ENCODE measurements at places on chromosomes 6 and 20. TPM values are rescaled to one million over a fixed set of nuclear protein-coding genes. Genes with fewer than 3 reads are reported as not detected.

LINC00237 gene
- total RNA-seq = not detected

PNLDC1 gene
- not detected for total RNA-seq

LZTS3 gene
- 3.2 TPM for total RNA-seq

RCAN2 gene
- 0.43 TPM for total RNA-seq

SLC22A2 gene
- total RNA-seq = 0.02 TPM

C20orf204 gene
- 3.0 TPM for total RNA-seq

MAP3K7 gene
- total RNA-seq = 54.4 TPM

NUDT3 gene
- 13.2 TPM for total RNA-seq

TRIM40 gene
- total RNA-seq = not detected

NKAIN2 gene
- total RNA-seq = not detected

CTCFL gene
- not detected for total RNA-seq

SYCP2 gene
- not detected for total RNA-seq

PSORS1C1 gene
- 0.48 TPM for total RNA-seq

UST gene
- 28.9 TPM for total RNA-seq

RNF217 gene
- 16.0 TPM for total RNA-seq

CPXM1 gene
- total RNA-seq = 0.12 TPM

ZBTB46 gene
- total RNA-seq = 4.0 TPM

CST7 gene
- total RNA-seq = not detected

GRCh38 chr6:150685860-150686259 lies 86.2 kb downstream of the PLEKHG1 start:
- peak; percentile 79 for DNase-seq

GRCh38 chr6:4102687-4103244 lies 23.8 kb upstream of the FAM217A start:
- DNase-seq = peak; percentile 48

GRCh38 chr6:150565945-150566344 lies 33.7 kb upstream of the PLEKHG1 start:
- DNase-seq = no peak

DNA sequence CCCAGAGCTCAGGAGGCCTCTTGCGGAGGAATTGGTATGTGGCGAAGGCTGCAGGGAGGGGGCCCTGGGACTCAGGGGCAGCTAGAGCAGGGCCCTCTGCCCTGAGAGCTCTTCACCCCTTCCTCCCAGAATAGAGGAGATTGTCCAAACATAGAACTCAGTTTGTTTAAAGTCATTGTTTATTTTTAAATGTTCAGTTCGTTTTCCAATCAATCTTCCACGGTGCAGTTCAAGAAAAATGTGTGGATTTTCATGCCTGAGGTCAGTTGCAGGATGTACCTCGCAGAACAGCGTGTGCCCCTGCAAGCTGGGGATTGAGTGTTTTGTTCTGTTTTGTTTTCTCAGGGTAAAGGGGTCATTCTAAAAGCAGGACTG lies 37.2 kb downstream of the MGME1 start:
- DNase-seq = peak; percentile 18

DNA sequence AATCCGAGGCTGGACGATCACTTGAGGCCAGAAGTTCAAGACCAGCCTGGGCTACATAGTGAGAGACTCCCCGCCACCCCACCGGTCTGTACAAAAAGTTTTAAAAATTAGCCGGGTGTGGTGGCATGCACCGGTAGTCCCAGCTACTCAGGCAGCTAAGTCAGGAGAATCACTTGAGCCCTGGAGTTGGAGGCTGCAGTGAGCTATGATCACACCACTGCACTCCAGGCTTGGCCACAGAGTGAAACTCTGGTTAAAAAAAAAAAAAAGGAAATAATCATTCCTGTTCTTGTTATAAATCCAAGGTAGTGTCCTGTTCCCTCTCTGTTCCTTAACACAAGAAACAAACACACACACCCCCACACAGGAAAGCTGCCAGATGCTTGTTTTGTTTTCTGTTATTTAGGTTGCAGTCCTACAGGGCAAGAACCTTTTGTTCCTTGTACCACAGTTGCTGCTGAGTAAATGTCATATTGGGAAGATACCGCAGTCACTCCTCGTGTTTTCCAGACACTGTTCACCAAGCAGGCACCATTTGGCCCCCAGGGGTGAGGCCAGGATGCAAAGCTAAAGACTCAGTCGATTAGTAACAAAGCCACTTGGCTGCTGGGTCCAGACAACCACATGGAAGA lies 28.9 kb downstream of the ASIP start:
- no peak for DNase-seq

GRCh38 chr20:49765413-49765736 lies 47.3 kb upstream of the SLC9A8 start:
- DNase-seq = no peak

GRCh38 chr20:31718952-31719643 lies 3.6 kb downstream of the BCL2L1 start:
- no peak for DNase-seq

- no peak for DNase-seq
Measured at GRCh38 chr20:58693226-58694006, 816 bp downstream of the NPEPL1 start.

- no peak for DNase-seq
Measured at GRCh38 chr6:29131691-29132090, 23.8 kb downstream of the OR2J3 start.

- DNase-seq = no peak
Measured at GRCh38 chr6:46234156-46234556, 63.4 kb upstream of the ENPP5 start.

- DNase-seq = peak; percentile 50
Measured at GRCh38 chr6:63923139-63923739, 287.6 kb downstream of the PHF3 start.

DNA sequence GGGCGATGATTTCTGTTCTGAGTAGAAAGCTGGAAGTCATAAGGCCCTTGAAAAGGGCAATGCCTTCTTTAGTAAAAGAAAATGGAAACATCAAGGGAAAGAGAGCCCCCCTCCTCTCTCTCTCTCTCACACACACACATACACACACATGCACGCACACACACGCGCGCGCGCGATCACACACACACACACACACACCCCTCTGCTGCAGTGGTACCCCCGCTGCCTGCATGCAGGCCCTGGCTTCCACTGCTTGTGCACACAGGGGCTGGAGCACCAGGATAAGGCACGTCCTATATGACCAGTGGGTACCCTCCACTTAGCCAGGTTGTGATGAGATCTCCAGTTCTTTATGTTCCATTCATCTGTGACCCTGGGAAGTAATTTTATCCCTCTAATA lies 300.9 kb downstream of the SLC35F1 start:
- no peak for DNase-seq

GRCh38 chr6:28922821-28923317 lies 916 bp downstream of the TRIM27 start:
- peak; percentile 36 for DNase-seq

DNA sequence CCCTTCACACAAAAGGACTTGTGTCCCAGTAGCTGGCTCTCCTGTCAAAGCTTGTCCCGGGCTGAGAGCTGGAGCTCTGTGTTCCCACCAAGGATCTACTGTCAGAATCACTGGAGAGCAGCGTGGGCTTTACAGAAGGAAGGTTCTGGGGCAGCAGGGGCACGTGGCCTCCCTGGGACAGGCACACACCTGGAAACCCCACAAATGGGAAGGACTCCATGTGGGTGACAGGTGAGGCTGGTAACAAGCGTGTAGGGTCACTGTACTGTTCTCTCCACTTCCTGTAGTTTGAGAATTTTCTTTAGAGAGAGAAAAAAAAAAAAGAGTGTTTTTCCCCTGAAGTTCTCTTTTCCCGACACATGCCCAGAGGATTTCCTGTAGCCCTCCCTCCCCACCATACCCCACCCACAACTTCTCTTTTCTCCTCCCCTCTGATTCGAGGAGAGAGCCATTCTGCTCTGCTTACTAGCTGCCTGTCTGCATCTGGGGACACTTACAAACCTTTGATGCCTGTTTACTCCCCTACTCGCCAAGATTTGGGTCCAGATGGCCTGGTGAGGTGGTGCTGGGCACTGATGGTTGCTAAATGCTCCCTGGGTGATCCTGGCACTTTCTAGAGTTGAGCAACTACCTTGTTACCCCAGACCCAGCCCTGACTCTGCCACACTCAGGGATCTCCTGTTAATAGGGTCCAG lies 84.1 kb upstream of the SIRPA start:
- DNase-seq = no peak

- DNase-seq = no peak
Measured at GRCh38 chr6:165873976-165874375, 210.9 kb upstream of the PDE10A start.

- DNase-seq = peak; percentile 83
Measured at GRCh38 chr20:25223179-25223661, 24.7 kb upstream of the PYGB start.

DNA sequence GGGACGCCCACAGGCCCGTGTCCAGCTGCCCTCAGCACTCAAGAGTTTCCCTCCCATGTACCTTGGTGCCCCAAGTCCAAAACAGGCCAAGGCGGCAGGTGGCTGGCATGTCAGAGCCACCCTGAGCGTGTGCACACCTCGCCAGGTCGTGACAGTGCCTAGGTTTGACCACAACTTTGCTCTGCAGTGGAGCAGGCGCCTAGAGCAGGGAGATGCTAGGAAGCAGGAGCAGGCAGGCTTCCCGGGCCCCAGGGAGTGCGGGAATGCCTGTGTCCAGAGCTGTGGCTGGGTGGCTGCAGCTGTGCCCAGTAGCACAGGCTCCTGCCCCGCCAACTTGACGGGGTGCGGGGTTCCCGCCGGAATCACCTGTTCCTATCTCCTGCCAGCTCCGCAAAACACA lies 380.8 kb upstream of the IMPG1 start:
- DNase-seq = no peak

GRCh38 chr6:11011787-11012234 lies 32.3 kb downstream of the ELOVL2 start:
- DNase-seq = no peak

DNA sequence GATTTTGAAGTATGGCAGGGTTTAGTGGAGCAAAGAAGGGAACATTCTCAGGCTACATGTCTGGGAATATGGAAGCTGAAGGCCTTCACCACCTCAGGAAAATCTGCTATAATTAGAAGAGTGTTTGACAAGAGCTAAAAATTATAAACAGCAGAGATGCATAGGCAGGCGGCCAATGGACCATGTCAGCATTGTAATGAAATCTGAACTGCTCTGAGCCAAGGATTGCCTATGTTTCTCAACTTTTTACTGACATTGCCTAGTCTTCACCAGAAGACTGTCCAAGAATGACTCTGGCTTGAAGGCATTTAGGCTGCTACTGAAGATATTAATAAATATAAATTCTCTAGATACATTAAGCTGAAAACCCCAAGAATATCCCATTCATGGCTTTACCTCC lies 84.1 kb downstream of the C6orf52 start:
- DNase-seq = no peak

GRCh38 chr6:117847912-117848311 lies 59.2 kb upstream of the SLC35F1 start:
- DNase-seq = no peak

GRCh38 chr6:117432273-117432672 lies 6.5 kb upstream of the ROS1 start:
- DNase-seq = no peak

DNA sequence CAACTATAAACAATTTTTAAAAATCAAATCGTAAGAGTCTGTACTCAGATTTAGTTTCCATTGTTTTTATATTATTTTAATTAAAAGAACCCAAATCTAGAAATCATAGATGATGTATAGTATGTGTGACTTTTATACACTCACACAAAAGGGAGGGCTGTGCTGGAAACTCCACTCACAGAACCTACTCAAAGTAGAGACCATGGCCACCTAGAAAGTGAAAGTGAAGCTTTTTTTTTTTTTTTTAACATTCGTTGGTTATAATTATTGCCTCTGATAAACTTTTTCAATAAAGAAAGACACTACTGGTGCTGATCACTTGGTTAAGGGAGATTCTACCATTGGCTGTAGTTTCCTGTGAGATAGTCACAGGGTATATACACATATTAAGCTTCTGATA lies 37.9 kb upstream of the PRL start:
- DNase-seq = no peak

GRCh38 chr20:48171626-48172356 lies 386.5 kb upstream of the SULF2 start:
- DNase-seq = no peak

GRCh38 chr20:56685879-56686278 lies 56.8 kb downstream of the TFAP2C start:
- no peak for DNase-seq

- DNase-seq = no peak
Measured at GRCh38 chr6:115783402-115784061, 277.2 kb downstream of the FRK start.

- no peak for DNase-seq
Measured at GRCh38 chr20:32830437-32830836, 10.7 kb downstream of the MAPRE1 start.

DNA sequence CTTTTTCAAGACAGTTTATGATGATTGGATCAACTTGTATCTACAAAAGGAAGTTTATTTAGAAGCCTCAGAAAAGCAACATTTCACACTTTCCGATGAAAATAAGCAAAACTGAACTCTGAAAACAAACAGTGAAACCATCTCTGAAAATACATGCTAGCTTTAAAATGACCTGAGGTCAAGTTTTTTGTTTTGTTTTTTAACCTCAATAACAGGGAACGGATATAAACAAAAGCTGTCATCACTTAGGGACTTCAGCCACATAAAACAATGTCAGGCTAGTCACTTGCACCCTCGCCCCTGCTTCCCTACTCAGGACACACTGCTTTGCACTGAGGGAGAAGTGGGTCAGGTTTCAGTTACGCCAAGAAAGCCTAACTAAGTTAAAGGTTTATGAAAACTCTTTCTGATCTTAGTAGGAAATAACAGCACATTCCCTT lies 11.6 kb downstream of the BACH2 start:
- peak; percentile 13 for DNase-seq

DNA sequence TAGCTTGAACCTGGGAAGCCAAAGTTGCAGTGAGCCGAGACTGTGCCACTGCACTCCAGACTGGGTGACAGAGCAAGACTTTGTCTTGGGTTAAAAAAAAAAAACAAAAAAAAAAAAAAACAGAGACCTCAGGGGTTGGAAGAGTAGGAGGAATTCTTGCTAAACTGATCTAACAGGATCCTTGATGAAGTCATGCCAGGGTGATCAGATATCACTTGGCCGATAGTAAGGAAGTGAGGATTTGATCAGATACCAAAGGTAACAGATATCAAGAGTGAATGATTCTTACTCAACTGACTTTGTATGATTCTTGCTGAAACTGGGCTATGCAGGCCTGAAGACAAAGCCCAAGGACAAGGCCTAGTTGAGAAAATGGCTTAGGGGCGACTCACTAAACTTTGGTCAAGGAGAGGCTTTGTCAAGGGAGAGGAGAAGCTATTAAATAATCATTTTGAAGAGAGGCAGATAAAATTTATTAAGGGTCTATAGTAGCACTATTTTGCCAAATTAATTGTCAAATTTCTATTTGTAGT lies 624.7 kb downstream of the UTRN start:
- no peak for DNase-seq
